ENCODE measurements at places on chromosomes 7 and 10.

GRCh38 chr10:34235164-34235832, 579.8 kb downstream of the PARD3 start:
- no peak for DNase-seq

DNA sequence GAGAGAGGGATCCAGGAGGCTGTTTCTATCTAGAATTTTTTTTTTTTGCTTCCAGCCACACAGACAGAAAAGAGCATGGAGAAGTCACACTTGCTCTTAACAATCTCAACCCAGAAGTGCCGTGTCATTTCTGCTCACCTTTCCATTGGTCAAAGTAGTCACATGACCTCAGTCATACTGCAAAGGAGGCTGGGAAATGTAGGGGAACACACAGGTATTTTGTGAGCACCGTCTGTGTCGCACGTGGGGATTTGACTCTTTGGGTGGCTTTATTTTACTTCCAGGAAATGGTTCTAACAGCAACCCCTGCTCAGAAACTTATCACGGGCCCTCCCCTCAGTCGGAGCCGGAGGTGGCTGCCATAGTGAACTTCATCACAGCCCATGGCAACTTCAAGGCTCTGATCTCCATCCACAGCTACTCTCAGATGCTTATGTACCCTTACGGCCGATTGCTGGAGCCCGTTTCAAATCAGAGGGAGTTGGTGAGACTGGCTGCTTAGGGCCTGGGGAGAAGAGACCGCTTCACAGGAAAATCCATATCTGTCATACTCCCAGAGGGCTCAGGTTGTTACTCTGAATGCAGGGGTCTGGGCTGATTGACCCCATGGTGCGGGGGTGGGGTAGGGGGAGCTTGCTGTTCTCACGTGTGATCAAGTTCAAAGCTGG, 13.1 kb upstream of the CPA1 start:
- DNase-seq, result no peak

DNA sequence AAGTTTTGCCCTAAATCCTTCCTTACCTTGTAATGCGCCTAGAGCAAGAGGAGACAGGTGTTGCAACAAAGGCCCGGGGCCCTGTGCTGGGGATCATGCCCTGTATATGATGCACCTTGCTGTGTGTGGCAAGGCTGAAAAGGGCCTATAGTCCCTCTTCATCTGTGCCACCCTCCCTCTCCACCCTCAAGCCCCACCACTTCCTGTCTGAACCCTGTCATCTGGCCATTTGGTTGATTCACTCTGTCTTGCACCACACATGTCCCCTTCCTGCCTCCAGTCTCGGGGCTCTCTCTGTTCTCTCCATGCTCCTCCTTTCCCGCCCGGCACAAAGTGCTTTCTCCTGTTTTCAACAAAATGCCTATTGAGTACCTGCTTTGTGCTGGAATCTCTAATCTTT, 11.5 kb upstream of the MALSU1 start:
- DNase-seq, result no peak

DNA sequence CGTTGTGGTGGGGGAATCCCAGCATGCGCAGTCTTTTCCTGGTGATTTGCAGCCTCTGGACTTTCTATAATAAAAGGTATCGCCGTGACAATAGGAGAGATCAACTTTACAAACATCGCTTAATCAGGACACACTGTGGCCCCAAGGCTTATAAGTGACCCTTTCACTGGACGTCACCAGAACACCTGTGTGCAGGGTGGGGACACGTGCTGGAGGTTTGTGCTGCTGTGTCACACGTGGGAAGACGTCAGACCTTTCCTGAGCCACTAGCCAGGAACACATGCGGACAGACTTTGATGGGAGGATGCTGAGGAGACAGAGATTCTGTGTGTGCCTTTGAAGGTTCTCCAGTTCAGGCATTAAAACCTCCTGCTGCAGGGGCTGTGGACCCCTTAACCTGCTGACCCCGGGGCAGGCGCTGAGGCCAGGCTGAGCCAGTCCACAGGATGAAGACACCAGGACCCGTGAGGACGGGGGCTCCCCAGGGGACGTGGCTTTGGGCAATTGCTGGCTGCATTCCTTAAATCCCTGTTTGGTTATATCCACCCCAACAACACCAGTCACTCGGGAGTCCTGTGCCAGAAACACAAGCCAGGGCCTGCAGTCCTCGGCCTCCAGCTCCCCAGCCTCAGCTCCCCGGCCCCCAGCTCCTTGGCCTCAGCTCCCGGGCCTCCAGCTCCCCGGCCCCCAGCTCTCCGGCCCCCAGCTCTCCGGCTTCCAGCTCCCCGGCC, 183.4 kb downstream of the PTPRN2 start:
- DNase-seq, result no peak

- no peak for DNase-seq
Observed at GRCh38 chr7:13117103-13117502, 429.7 kb downstream of the ARL4A start.

GRCh38 chr10:5723692-5724091, 39.1 kb downstream of the TASOR2 start:
- no peak for DNase-seq

DNA sequence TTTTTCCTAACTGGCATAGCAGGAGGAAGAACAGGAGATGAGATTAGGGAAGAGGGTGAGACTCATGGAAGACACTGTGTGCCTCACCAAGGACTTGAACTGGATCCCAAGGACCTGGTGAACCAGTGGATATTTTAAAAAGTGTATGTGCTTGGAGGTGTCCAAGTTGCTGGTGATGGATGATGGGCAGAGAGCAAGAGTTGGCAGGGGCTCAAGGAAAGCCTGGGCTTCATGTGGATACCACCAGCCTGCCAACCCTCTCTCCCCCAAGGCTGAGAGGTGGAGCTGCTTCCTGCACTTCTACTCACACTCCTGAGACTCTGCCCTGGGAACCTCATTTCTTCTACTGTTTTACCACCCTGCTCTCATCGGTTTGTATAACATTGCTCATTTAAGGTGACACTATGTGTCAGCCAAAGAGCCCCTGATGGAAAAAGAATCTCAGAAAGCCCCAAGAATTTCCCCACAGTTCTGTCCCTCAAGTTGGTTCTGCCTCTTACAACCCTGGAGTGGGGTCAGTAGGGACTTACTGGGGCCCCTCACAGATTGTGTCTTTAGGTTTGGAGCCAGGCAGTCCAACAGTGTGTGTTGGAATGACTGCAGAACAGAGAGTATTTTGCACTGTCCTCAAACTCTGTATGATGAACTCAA, 56.2 kb upstream of the PDCD4 start:
- no peak for DNase-seq

DNA sequence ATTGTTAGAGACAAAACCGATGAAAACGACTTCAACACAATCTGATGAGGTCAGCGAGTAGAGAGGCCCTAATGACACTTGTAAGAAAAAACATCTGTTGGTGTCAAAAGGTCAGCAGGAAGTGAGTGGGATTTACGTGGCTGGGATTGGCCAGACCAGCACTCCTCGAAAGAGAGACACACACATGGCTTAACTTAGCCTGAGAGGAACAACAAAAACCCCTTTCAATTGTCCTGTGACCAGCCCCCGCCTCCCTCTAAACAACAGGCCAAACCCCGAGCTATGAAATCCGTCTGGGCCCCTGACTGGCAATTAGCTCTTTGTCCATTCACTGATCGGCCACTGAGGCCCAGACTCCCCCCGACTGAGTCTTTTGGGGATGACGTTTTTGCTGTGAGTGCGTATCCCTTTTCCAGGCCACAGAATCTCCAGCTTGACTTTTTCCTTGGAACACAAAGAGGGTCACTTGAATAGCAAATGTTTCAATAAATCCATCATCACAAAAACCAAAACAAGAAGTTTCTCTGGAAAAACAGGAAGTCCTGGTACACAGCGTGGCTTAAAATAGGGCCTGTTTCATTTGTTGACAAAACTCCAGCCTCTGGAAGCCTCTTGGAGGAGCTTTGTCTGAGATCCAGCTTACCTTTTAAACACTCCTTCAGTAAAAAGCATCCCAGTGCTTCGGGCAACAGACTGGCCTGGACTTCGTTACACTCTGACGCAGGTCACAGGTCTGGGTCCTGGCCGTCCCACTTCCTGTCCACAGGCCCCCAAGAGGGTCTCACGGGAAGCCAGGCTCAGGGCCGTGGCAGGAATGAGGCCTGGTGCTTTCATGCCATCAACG, 103.0 kb downstream of the CTBP2 start:
- DNase-seq, result no peak

Measured in stimulated activated CD8-positive, alpha-beta memory T cell treated with anti-CD3 and anti-CD28 coated beads, Interleukin-7, amount 100 ng/mL, for 24 hours (primary cell).